ENCODE measurements at places on chromosomes 2 and 18.

DNA sequence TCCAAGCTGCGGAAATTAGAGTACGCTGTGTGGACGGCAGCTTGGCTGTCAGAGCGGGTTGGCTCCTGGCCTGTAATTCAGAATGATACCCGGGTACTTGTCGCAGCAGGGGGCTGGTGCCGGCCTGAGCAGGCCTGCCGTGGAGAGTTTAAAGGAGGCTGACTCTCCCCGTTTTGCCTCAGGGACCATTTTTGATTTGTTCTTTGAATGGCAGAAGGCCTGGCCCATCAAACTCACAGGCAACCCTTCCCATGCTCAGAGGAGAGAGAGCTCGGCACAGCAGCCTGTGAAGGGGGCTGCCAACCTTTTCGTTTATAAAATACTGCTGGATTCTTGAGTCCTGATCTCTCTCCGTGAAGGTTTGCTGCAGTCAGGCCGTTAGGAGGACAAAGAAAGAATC lies 151.3 kb downstream of the KLHL29 start:
- DNase-seq = peak; percentile 54

DNA sequence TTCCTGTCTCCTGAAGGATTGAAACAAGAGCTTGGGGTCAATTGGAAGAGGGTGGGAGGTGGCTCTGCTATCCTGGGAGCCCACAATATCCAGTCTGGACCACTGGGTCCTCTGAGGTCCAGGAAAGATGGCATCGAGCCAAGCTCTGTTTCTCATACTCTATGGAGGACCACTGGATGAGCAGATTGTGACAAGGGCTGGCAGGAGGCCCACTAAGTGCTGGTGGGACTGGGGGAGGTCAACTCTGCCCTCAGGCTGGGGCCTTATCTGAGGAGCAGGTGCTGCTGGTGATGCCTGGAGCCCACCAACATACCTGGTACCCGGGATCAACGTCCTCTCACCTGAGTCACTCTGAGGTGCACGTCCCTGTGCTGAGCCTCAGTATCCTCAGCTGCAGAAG lies 142.4 kb downstream of the NDUFA10 start:
- DNase-seq = no peak

GRCh38 chr2:163709270-163709669 lies 26.5 kb downstream of the FIGN start:
- no peak for DNase-seq

DNA sequence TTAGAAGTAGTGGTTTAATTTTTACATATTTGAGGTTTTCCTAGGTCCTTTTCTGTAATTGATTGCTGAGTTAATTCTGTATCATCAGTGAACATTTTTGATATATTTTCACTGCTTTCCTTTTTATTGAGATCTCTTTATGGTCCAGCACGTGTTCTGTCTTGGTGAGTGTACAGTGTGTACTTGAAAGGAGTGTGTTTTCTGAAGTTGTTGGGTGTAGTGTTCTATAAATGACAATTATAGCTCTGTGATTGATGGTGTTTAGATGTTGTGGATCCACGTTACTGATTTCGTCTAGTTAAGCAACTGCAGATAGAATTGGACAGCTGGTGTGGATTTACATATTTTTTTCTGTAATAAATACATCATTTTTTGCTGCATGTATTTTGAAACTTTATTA lies 32.7 kb downstream of the AGFG1 start:
- DNase-seq = no peak

Measured in NCI-H1694 treated with DMSO at 0.1 percent for 48 hours (cell line).